ENCODE measurements at places on chromosomes 2 and 18.
A peak's percentile ranks its signal among the peaks of the same experiment; 100 is the strongest.

DNA sequence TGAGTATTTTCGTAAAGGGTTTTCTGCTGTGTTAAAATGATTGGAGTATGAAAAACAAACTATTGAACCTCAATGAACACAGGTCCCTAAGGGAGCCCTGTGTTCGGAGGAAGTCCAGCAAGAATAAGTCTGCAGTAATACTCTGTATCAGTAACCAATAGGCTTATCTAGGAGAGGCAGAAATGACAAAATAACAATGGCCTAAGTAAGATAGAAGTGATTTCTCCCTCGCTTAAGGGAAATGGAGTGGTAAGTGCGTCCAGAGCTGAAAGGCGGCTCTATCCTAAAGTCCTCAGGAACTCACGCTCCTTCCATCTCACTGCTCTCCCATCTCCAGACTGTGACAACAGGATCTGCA lies 29.3 kb upstream of the MFSD6 start:
- DNase-seq = no peak

DNA sequence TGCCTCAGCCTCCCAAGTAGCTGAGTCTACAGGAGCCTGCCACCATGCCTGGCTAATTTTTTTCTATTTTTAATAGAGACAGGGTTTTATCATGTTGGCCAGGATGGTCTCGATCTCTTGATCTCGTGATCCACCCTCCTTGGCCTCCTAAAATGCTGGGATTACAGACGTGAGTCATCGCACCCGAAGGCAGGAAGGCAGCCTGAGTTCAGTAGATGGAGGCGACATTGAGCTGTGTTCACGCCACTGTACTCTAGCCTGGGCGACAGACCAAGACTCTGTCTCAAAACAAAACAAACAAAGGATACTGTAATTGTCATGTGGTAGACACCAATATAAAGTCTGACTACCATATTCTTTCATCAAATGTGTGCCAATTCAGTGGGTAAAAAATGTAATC lies 500.9 kb upstream of the DSEL start:
- no peak for DNase-seq

DNA sequence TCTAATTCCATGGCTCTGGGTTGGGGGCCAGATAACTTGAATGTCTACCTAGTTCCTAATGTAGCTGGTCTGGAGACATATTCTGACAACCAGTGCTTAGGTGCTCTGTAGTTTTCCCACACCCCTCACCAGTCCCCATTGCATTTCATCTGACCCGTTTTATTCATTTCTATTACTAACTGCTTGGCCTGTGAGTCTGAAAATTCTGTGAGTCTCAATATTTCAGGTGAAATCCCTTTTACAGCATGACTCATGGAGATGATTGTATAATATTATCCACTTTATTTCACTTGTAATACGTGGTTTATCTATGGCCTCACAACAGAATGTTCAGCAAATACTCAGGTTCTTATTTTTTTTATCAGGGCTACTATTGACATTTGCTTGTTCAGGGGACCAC lies 103.7 kb upstream of the UGP2 start:
- no peak for DNase-seq

DNA sequence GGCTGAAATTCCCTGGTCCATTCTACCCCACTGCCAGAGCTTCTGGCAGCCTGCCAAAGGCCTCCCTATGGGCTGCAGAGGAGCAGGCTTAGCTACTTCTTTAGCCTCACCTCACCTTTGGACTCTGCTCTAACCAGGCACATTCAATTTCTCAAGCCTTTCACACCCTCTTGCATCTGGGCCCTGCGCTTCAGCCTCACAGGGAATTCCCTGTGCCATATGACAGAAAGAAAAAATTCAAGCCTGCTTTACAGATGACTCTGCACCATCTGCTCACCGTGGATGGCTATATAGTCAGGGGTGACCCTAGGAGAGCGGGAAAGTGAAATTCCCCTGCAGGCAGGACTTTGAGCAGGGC lies 62.5 kb downstream of the REEP1 start:
- DNase-seq = no peak

DNA sequence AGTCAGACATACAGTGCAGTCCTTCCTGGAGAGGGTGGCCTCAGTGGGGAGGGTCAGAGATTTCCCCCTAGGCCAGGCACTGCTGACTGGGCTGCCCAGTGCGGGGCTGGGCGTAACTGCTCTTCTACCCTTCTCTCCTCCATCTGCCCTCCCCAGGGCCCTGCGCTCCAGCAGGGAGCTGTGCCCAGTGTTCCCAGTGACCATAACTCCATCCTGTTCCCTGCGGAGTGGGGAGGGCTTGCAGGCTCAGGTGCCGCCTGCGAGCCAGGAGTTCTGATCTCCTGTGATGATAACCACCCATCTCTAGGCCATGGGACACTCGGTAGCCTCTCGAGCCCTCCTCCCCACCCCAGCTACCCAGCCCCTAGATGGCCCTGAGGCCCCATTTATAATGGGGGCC lies 107.6 kb downstream of the SMAD7 start:
- no peak for DNase-seq

DNA sequence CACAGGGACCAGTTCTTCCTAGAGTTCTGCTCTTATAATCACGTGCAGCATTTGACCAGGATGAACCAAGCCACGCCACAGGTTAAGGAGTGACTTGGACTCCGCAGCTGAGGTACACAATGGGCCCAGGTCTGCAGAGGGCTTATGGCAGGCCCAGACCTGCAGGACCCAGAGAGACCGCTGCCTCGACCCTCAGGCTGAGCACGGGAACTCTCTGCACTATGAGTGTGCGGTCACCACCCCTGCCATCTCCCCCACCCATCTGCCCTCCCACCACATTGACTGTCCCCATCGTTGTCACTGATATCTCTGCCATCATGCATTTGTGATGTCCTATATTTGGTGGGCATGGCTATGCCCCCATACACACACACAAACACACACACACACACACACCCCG lies 45.7 kb upstream of the HPCAL1 start:
- DNase-seq = no peak

DNA sequence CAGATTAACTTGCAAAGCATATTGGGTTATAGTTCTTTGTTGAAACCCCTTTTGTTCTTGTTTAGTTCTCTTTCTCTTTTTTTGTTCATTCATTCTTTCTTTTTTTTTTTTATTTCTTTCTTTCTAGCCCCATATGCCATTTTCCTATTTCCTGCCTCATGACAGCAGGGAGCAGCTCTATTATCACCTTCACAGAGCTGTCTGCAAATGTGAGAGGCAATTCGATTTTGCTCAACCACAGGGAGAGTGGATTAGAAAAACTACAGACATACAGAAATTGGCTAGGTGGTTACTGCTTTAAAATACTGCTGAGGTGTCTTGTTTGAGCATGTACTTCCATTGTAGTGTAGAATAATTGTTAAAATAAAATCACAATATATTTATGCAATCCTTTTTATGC lies 44.2 kb upstream of the TBR1 start:
- no peak for DNase-seq

DNA sequence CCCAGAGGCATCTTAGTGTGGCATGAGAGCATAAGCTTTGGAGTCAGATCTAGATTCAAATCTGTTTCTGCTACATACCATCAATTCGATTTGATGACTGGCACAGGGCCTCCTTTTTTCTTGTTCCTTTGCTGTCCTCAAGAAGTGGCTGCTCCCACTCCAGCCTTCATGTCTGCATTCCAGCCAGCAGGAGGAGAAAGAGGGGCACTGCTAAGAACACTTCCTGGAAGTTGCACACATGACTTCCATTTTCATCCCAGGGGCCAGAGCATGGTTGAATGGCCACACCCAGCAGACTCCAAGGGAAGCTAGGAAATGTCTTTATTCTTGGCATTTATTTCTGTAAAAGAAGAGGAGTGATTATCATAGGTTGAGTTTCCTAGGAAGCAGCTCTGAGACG lies 50.4 kb downstream of the EML6 start:
- DNase-seq = peak; percentile 30

GRCh38 chr18:50192995-50193795 lies 1.8 kb downstream of the MYO5B start:
- DNase-seq = peak; percentile 38

GRCh38 chr2:168585700-168586099 lies 129.6 kb downstream of the CERS6 start:
- DNase-seq = no peak

GRCh38 chr2:134490559-134490958 lies 228.2 kb downstream of the TMEM163 start:
- DNase-seq = no peak

DNA sequence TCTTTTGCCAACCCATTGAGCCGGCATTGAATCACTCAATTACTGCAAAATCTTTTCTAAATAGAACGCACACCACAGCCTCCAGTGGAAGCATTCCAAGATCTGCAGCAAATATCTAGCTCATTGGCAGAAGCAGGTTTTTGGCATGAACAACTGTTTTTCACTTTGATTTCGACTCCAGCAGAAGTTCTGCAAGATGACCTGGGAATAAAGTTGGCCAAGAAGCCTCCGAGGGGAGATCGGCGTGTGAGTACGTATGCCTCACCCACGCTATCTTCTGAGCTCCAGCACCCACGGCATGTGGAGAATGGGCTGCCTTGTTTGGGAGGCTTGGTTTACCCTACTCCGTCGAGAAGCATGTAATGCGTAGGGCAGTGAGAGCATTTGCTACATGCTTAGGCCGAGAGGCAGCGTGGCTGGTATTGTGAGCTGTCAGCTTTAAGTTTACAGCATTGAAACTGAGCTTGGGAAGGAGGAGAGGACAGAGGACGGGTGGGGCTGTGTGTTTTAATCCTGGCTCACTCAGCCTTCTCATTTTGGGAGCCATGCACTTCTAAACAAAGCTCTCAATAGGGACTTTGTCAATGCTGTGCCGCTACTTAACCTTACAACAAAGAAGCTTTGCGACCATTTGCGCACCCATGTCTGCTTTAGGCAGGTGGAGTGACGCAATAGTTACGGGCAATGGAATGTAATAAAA lies 10.5 kb downstream of the PCARE start:
- no peak for DNase-seq

- peak; percentile 42 for DNase-seq
Observed at GRCh38 chr2:109614715-109615636, 812 bp downstream of the SOWAHC start.

GRCh38 chr18:45026162-45026561 lies 345.5 kb downstream of the SETBP1 start:
- no peak for DNase-seq

DNA sequence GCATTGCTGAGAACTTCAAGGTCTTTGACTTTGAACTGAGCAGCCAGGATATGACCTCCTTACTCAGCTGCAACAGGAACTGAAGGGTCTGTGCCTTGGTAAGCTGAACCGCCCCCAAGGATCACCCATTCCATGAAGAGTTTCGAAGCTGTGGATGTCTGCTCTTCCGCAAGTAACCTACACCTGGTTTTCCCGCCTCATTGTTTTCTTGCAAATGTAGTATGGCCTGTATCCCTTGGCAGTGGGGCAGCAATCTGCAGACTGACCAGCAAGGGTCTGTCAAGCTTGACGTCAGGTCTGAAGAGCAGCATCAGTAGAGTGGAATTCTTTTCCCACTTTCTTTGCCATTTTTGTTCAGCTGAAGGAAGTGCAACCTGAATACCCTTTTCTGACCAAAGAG lies 62.6 kb upstream of the RAB12 start:
- no peak for DNase-seq

GRCh38 chr2:202317080-202317857 lies 51.7 kb downstream of the NOP58 start:
- DNase-seq = peak; percentile 42

- no peak for DNase-seq
Observed at GRCh38 chr18:57805117-57805516, 2.0 kb upstream of the ATP8B1 start.

DNA sequence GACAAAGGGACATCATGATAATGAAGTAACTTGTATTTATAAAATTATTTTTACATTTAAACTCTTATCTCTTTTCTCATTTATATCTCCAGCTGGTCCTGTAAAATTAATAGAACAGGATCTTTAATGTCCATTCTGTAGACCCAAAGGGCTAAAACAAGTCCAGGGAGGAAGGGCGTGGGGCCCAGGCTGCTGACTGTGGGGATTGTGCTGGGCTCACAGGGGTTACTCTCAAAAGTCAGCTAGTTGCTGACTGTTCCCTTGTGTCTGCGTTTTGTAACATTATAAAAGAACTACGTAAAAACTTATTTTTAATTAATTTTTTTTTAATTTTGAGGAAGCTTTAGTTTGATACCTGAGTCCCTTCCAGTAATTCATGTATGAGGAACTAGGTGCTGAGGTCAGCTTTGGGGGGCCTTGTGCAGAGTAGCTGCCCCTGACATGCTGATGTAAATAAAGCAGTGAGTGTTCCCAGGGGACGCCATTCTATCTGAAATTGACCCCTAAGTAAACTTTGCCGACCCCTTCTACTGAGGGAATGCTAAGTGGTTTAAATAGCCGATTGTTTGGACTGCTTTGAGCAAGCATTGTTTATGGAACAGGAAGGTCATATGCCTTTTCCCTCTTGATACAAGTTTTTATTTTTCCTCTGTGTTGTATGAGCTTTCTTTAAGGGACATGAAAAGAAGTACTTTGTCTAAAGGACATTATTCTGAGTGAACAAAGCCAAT lies 56.4 kb downstream of the MERTK start:
- no peak for DNase-seq

- no peak for DNase-seq
Observed at GRCh38 chr2:201786471-201786870, 5.7 kb upstream of the ALS2 start.

- no peak for DNase-seq
Observed at GRCh38 chr2:46095830-46096229, 201.4 kb upstream of the EPAS1 start.

DNA sequence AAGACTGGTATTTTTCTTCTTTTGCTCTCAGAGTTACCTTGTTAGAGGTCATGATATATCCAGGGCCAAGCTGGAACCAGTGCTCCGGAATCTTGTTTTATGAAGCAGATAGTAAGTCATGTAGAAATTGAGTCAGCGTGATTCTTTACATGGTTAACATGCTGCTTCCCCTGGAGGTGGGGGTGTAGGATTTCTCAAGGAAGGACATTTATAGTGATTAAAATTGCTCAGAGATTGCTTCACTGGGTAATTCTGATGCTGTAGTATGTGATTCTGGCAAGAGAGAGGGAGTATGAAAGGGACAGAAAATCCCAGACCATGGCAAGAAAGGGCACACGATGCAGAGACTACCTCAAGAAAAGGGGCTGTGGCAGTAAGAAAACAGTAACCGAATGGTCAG lies 8.0 kb upstream of the MYL1 start:
- no peak for DNase-seq

- no peak for DNase-seq
Observed at GRCh38 chr18:48917579-48918517, 32.9 kb downstream of the SMAD7 start.

GRCh38 chr2:29583104-29583503 lies 338.3 kb downstream of the ALK start:
- DNase-seq = no peak

GRCh38 chr2:67329513-67329912 lies 67.6 kb upstream of the ETAA1 start:
- DNase-seq = no peak

GRCh38 chr18:41917181-41917580 lies 37.9 kb upstream of the PIK3C3 start:
- no peak for DNase-seq

- no peak for DNase-seq
Observed at GRCh38 chr2:181628590-181629585, 28.0 kb downstream of the CERKL start.

- DNase-seq = no peak
Observed at GRCh38 chr2:142189501-142189900, 58.7 kb upstream of the LRP1B start.
